ENCODE measurements at places on chromosomes 16 and 17.

GRCh38 chr17:33977729-33978514 lies 277.2 kb upstream of the CCL2 start:
- no peak for DNase-seq

GRCh38 chr17:31875081-31875480 lies 16.0 kb upstream of the COPRS start:
- DNase-seq = no peak

GRCh38 chr16:10584981-10585438 lies 4.6 kb upstream of the EMP2 start:
- DNase-seq = no peak

GRCh38 chr17:69207151-69207550 lies 21.5 kb downstream of the ABCA10 start:
- DNase-seq = no peak

DNA sequence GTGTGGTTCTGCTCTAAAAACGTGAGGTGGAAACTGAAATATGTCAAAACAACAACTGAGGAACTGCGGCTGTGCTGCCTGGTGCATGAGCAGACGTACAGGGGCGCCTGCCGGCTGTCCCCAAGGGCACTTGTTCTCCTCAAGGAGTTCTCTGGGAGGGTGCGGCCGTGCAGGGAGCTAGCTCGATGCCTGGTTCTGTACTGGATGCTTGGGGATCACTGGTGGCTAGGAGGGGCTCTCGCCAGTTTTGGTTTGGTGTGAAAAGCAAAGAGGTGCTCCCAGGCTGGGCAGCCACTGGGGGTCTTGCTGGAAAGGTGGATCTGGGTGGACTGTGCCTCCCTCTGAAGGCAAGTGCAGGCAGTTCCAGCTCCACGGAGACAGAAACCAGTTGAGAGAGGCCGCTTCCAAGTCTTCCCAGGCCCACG lies 41.9 kb upstream of the ATP2A3 start:
- no peak for DNase-seq

GRCh38 chr17:1496869-1497268 lies 4.4 kb upstream of the MYO1C start:
- DNase-seq = no peak

DNA sequence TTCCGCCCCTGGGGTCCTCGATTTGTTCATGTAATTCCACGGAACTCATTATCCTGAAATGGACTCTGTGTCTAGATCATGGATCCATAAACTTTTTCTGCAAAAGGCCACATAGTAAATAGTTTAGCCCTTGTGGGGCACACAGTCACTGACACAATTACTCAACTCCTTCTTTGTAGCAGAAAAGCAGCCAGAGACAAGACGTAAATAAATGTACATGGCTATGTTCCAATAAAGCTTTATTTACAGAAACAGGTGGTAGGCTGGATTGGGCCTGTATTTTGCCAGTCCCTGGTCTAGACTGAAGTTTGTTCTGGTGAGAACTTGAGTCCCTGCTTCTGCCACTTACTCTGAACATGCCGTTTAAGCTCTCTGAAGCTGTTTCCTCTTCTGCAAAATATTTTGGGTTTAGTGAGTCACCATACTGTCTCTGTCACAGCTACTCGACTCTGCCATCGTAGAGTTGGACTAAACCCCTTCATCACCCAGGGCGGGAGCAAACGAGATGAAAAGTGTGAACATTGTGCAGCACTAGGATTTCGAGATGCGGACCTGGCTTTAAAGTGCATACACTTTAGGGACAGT lies 61.9 kb upstream of the FOXF1 start:
- no peak for DNase-seq

All from activated T-helper 1 cell treated with anti-CD3 and anti-CD28 coated beads, Interleukin-2, amount 50 U/mL, for 16 hours (primary cell).